ENCODE measurements at places on chromosomes 16 and 17.

DNA sequence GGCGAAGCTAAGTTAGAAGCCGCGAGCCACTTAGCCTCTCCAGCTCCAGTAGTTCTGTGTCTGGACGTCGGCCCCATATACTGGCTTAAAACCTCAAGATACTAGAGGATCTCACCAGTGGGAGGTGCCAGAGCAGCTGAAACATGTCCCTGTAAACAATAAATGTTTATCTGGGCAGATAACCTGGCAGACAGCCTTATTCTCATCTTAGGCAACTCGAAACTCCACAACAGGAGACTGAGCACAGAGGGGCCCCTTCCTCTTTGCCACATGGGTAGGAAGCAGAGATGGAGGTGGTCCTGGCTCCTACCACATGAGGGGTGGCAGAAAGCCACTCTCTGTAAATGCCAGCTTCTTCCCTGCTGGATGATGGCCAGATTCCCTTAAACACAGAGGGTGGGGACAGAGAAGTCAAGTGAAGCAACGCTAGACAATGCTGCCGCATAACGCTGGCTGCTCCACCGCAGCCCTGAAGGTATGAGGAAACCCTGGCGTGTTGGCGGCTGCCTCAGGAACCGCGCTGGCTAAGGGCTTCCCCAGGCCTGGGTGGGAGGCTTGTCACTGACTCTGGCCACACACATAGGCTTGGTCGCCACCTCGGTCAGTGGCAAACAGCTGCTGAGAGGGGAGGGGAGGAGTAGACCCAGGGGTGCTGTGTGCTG lies 67.9 kb downstream of the HIC1 start:
- peak; percentile 22 for DNase-seq

DNA sequence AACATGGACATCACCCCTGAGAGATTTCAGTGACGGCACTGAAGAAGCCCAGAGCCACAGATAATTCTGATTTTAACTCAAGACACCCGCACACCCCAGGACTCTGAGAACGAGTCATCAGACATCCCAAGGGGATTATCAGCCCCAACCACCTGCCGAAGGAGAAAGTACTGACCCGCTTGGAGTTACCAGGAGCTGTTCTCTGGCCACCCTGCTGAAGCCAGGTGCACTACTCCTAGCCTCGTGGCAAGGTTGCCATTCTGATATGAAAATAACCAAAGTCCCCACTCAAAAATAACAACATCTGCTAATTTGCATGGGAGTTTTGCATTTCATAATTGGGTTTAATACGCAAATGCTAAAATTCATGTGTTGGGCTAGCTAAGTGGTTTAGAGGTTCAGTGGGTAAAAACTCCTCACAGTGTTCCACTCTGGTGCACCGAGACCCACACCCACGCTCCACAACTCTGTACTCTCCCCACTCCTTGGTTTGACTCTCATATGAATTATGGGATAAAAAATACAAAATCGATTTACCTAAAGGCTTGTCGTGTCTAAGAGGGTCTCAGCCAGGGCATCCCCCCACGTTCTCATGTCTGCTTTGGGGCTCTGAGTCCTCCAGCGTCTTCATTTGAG lies 143.0 kb upstream of the NOL11 start:
- no peak for DNase-seq

DNA sequence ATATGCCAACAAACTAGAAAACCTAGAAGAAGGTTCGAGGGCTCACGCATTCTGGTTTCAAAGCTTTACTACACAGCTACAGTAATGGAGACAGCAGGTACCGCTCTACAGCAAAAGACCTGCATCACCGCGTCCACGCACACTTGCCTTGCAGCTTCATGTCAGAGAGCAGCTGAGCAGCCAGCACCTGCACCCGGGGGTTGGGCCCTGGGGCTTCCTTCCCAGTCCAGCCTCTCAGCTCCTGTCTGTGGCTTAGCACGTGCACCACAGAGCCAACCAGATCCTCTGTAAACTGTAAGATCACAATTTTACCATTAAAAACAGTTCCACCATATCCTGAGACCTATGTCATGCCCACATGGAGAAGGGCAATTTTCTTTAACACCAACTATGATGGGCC lies 15.3 kb downstream of the MEAK7 start:
- DNase-seq: no peak

DNA sequence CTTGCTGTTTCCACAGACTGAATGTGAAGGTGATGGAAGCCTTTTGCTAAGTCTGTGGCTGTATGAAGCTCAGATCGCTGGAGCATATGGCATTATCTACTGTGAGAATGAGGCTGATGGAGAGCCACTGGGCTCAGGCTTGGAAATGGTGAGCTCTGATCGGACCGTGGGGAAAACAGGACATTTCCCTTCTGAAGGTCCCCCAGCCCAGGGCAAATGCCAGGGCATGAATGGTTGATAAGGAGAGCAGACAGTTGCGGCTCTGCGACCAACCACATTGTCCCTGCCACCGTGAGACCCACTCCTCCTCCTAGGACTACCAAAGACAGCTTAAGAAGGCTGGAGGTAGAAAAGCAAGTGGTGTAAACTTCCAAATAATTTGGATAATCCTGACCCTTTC lies 4.7 kb upstream of the CUEDC1 start:
- DNase-seq: no peak

- DNase-seq: no peak
Observed at GRCh38 chr16:88345721-88346560, 36.8 kb upstream of the ZNF469 start.

DNA sequence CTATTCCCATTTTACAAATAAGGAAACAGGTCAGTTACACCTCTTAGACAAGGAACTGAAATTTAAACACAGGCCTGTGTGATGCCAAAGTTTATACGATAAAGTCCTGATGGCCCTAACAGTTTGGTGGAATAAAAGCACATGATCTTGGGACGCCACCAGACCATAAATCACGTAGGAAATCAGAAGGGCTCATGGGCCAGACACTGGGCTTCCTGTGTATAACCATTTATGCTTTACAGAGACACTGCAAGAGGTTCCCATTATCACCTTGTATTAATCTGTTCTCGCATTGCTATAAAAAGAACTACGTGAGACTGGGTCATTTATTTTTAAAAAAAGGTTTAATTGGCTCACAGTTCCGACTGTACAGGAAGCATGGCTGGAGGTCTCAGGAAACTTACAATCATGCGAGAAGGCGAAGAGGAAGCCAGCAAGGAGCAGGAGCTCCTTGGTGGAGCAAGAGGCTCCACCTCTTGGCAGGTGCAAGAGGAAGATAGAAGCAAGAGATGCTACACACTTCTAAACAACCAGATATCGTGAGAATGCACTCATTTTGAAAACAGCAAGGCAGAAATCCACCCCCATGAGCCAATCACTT lies 124.0 kb upstream of the MON1B start:
- DNase-seq: no peak

DNA sequence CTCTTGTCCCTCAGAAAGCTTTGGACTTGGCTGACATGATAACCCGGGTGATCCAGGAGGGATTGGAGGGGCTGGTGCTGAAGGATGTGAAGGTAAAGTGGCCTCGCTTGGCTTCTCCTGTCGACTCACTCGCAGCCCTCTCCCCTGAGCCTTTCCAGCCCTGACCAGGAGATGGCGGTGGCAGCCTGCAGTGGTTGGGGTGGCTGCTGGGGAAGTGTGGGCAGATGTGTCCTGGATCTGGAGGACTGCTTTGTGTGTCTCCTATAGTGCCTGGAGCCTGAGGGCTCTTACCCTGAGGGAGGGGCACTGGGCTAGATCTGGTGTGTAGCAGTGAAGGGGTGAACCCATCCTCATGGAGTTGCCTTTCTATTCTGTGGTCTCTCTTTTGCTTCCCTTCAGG lies 17.9 kb downstream of the LIG3 start:
- DNase-seq: peak; percentile 78

GRCh38 chr17:65750166-65750565 lies 188.7 kb upstream of the AXIN2 start:
- DNase-seq: no peak

DNA sequence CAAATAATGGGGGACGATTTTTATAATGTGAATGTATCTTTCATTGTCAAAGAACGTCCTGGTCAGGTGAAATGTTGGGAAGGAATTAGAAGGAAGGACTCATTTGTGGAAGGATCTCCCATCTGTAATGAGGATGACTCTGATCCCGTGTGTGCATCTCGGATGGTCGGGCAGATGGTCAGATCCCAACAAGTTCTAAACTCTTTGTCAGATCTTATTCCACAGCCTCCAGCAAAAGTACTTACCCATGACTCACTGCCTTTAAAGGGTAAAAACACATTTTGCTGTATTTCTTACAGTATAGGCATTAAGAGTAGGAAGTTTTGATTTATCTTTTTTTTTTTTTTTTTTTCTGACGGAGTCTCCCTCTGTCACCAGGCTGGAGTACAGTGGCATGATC lies 539 bp upstream of the KRTAP4-8 start:
- no peak for DNase-seq

GRCh38 chr16:87706278-87707000 lies 59.3 kb downstream of the KLHDC4 start:
- DNase-seq: no peak

DNA sequence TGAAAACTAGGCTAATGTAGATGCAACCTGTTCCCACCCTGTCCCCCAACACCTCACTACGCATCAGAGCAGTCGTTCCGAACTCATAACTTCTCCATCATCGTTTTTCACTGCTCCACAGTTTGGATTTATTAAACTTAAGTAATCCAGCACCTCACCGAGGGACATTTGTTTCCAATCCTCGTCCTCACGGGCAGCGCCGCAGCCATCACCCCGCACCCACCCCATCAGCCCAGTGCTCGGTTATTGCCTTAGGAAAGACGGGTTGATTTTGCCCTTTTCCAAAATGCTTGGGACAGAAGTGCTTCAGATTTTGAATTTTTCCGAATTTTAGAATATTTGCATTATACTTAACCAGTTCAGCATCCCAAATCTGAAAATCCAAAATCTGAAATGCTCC lies 71.0 kb upstream of the DOC2B start:
- DNase-seq: no peak

DNA sequence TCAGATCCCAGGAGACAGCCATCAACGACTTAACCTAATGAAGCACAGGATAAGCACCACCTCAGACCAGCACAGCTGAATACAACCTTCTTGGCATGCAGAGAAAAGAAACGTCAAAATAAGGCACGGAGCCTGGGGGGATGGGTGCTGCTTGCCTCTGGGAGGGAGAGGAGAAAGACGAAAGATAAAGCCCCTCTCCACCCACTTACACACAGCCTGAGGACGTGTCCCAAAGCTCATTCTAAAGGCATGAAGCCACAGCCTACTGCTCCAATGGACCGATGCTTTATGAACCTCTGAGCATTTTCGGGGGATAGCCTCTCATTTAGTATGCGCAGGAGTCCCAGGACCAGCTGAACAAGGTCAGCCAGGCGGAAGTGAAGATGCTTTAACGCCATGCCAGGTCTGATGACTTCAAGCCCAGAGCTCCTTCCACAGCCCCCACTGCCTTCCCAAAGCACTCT lies 31.1 kb downstream of the ST3GAL2 start:
- no peak for DNase-seq

- no peak for DNase-seq
Observed at GRCh38 chr16:52398491-52398960, 148.4 kb downstream of the TOX3 start.

- no peak for DNase-seq
Observed at GRCh38 chr17:78920528-78920927, 4.7 kb downstream of the TIMP2 start.

DNA sequence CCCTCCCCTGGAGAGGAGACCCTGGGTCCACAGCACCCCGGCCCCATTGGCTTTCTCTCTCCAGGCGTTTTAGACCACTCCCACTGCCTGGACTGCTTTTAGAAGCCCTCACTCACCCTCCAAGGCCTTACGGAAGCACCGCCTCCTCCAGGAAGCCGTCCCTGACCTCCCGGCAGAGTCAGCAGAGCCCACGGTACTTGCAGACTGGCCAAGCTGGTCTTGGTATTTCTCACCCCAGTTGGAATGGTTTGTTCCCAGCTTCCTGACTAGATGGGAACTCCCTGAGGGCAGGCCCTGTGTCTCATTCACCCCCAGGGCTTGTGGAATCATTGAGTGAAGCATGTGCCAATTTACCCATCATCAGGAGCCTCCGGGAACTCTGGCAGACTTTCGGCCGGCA lies 9.2 kb downstream of the SCGB1C2 start:
- no peak for DNase-seq

- DNase-seq: no peak
Observed at GRCh38 chr17:58109197-58109596, 26.0 kb downstream of the DYNLL2 start.

- no peak for DNase-seq
Observed at GRCh38 chr17:77317091-77317750, 176.5 kb downstream of the SEC14L1 start.

DNA sequence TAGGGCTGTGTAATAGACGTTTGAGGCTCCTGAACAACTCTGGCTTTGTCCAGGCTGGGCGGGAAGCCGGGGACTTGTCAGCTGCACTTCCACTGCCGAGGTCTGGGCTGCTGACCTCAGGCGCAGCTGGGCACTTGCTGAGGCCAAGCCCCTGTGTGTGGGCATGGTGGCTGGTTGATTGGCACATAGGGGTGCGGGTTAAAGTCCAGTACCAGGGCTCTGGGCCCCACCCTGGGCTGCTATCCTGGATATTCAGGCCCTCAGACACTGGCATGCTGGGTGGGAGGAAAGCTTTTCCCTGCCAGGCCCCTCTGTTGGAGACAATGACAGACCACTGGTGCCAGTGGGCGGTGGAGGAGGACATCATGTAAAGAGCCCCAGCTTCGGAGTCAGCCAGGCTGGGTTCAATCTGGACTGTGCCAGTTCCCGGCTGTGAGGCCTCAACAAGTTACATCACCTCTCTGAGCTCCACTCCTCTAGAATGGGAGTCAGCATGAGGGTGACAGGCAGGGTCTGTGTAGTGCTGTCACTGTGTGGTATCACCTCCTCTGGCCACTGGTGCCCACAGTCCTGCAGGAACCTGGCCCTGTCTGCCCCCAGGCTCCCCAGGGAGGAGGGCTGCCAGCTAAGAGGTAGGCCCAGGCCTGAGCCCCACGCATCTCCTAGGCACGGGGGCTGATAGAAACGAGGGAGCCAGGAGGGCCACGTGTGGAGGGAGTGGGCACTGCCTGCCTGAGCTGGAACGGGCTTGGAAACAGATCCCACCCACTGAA lies 42.5 kb downstream of the PSME3IP1 start:
- no peak for DNase-seq
